ENCODE measurements at places on chromosomes 16 and 17.

- DNase-seq, result no peak
These were observed 224.7 kb upstream of the ASIC2 start for GRCh38 chr17:33517746-33518145.

GRCh38 chr17:5902181-5903140 lies 167.7 kb upstream of the WSCD1 start:
- DNase-seq, result no peak

DNA sequence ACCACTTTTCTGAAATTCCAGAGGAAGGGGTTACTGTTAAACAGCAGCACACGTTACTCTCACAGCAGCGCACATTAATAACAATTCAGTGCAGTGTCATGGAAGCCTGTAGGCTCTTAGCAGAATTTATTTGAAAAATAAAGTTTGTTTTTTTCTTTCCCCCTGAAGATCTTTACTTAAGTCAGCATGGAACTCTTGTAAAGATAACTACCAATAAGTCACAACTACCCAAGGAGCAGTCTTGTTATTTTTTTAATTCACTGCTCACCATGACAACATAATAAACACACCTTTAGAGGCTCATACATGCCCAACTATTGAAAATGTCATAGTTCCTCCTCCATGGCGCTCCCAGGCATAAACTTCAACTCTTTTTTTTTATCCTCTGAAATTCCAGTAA lies 31.8 kb upstream of the PSMD7 start:
- no peak for DNase-seq

DNA sequence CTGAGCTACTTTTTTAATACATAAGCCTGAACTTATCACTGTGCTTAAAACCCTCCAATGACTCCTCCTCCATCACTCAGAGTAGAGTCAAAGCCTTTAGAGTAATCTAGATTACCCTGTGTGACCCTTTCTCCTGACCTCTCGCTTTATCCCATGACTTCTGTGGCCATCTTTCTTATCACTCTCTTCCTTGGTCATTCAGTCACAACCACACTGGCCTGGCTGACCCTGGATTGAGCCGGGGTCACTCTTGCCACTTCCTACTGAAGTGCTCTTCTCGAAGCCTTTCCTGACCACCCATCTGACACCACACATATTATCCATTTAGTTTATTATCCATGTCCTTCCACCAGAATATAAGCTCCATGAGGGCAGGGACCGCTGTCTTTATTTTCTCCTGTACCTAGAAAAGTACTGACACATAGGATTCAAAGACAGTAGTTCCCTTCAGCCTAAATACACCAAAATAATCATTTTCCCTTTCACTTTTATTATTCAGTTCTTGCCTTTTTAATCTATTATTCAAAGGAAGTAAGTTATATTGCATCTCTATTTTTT lies 28.0 kb upstream of the ABCA9 start:
- no peak for DNase-seq

GRCh38 chr17:5888811-5889210 lies 181.4 kb upstream of the WSCD1 start:
- DNase-seq, result no peak

DNA sequence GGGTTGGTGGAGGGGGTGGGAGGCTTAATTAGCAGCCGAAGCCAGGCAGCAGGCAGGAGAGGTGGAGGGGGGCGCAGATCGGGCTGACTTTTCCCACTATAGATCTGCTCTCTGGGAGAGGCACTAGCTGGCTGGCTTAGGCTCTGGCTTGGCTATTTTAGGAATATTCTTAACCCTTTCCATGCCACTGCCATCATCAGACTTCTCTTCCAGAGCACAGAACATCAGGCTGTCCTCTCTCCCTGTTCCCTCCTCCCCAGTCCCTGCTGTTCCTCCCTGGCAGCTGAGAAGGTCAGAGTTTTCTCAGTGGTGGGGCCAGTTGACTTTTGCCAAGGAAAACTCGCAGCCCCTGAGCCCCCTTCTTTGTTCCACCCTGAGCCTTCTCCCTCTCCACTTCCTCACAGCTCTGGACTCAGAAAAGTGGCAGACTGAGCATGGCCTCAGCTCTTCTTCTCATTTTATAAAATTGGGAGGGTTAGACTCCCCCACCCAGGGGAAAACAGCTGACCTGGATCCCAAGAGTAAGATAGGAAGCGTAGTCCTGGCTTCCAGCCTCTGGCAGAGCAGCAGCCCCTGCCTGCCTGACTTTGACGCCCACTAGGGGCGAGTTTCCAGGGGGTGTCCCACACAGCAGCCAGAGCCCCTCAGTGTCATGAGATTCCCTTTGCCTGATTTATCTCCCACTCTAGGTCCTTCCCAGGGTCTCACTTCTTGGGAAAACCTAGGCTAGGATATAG lies 9.9 kb upstream of the C1QL1 start:
- no peak for DNase-seq

GRCh38 chr17:13835151-13835550 lies 233.4 kb upstream of the HS3ST3A1 start:
- DNase-seq, result peak; percentile 36

DNA sequence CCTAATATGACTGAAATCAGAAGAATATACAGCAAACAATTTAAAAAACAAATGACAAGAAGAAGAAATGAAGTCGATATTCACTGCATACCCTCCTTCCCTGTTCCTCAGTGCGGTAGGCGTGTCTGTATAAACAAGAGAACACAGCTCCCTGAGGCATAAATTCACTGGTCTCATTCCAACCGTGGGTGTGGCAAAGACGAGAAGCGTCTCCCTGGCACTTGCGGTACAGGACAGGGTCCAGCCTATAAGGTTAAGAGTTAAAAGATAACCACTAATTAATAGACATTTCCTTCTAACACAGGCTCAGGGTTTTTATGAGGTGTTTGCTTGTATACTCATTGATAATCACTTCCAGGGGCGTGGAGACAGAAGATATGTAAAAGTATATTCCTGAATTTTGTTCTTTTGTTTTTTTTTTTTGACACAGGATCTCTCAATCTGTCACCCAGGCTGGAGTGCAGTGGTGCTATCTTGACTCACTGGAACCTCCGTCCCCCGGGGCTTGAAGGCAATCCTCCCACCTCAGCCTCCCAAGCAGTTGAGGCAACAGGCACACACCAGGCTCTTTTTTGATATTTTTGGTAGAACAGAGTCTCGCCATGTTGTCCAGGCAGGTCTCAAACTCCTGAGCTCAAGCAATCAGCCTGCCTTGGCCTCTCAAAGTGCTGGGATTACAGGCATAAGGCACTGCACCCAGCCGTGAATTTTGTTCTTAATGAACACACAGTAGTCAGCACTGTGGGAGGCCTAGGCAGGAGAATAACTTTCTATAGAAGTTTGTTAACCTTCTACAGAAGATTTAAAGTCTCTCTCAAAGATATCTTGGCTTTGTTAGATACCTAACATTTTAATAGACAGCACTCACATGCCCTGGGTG lies 59.1 kb upstream of the CLEC18B start:
- DNase-seq, result peak; percentile 60

- peak; percentile 28 for DNase-seq
These were observed 14.1 kb downstream of the CFAP20 start for GRCh38 chr16:58114827-58115825.

DNA sequence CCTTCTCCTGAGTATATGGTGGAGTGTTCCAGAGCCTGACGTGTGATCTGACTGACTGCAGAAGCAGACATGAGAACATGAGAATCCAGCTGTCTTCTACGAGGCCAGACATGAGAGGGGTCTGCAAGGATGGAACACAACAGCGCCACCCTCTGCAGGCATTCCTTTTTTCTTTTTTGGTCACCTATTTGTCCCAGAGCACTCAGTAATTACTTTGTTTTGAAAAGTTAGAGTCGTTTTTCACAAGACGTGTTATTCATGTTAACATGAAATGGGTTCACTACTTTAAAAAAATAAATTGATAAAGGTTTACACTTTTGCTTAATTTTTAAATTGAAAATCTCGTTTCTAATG lies 43.8 kb upstream of the ATP2A3 start:
- DNase-seq, result no peak

- DNase-seq, result no peak
These were observed 44.8 kb upstream of the HSBP1 start for GRCh38 chr16:83762992-83763358.

- peak; percentile 54 for DNase-seq
These were observed 140.6 kb upstream of the NUDT7 start for GRCh38 chr16:77581706-77582105.

DNA sequence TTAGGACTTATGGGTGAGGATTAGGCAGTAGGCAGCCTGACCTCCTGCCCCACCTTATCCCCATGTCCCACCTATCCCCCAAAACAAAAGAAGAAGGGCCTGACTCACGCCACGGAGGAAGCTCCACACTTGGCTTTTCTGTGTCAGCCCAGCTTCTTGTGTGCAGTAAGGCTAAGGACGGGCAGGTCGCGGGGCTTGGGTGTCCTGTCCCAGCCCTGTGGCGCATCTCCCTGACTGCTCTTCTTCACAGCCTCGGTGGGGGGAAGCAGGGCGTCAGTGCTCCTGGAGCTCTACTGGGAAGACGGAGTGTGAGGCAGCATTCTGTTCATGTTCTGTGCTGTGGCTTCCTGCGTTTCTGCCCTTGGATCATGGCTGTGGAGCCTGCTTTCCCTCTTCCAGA lies 34.6 kb upstream of the ALDH3A2 start:
- DNase-seq, result no peak

GRCh38 chr17:10512856-10513255 lies 5.5 kb downstream of the MYH1 start:
- DNase-seq, result peak; percentile 21

DNA sequence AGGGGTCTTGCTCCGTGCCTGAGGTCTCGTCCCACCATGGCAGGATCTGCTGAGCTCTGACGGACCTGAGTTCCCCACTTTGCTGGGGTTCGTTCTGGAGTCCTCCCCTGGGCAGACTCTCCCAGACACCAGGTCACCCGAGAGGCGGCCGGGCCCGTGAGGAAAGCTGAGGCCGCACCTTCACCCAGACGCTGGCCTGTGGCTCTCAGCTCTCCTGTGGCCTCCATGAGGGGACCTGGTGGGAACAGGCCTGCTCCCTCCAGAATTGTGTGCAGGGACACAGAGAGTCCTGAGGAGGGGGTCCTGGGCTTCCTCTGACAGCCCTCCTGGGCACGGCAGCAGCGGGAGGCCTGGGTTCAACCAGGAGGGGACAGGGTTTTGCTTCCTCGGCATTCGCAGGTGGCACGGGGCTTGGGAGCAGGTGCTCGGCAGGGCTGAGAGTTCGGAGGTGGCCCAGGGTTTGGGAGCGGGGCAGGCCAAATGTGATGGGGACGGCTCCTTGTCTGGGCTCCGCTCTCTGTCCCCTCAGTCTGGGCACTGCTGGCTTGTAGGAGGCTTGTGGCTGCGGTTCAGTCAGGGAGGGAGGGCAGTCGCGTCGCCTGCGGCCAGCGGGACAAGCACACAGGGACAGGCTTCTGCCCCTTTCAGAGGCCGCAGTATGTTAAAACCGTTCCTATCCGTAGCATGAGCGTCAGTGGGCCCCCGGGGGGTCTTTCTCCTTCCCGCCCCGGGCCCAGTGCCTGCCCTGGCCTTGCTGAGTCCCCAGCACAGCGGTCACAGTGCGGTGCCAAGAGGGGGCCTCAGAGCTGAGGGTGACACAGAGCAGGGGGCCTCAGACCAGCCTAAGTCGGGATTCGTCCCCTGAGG lies 8.1 kb upstream of the SNAI3 start:
- no peak for DNase-seq

DNA sequence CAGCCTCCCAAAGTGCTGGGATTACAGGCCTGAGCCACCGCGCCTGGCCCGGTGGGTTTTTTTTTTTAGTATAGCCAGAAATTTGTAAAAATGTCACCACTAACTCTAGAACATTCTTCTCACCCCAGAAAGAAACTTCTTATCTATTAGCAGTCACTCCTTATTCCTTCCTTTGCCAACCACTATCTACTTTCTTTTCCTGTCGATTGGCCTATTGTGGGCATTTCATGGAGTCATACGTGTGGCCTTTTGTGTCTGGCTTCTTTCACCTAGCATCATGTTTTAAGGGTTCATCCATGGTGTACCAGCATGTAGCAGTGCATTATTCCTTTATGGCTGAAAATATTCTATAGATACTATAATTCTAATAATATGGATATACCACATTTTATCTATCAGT lies 3.6 kb downstream of the CYB5D2 start:
- no peak for DNase-seq

DNA sequence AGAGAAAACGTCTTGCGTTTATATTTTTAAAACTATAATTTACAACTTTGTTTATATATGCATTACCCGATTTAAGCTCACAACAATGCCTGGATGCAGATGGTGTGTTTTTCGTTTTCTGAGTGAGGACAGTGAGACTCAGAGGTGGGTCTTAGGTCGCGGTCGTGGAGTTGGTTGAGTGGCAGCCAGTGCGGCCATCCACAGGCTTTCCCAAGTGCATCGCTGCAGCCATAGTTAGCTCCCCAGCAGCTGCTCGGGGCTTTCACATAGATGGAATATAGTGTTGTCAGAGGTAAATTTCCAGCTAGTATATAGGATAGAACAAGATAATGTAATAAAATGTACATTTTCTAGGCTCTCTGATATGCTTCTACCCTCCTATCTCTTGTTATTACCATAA lies 417.8 kb downstream of the CDH13 start:
- no peak for DNase-seq
